ENCODE measurements at places on chromosomes 6 and 20.

- DNase-seq, result no peak
Measured at GRCh38 chr6:80003826-80004172, 650 bp upstream of the TTK start.

GRCh38 chr6:75428204-75428603 is 65.4 kb downstream of the FILIP1 start:
- no peak for DNase-seq

DNA sequence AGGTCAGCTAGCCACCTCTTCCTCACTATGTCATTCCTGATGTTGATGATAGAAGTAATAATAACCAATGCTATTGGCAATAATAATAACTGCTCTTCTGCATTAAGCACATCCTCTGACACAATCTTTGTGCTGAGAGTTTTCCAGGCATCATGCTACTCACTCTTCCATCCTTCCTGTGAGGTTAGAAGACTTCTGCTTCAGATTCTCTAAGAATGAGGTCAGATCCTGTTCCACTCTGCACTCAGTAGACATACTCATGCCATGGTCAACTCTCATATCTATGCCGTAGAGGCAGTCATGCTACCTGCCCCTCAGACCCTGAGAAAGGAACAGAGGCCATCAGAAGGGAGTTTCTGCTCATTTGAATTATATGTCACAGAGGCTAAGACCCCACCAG is 98.1 kb upstream of the TOP1 start:
- no peak for DNase-seq

DNA sequence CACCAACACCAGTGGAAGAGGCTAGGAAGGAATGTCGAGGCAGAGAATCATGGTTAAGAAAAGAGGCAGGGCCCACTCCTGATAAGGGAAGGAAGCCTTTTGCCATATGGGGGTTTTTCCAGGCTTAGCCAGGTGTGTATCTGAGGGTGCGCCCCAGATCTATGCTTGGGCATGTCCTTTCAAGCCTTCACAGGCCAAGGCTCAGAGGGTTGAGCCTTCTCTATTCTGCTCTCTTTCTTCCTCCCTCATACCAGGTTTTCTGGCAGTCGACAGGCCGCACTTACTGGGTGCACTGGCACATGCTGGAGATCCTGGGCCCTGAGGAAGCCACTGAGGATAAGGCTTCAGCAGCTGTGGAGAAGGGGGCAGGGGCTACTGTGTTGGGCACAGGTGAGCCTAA is 4.7 kb downstream of the CUL9 start:
- DNase-seq, result no peak

DNA sequence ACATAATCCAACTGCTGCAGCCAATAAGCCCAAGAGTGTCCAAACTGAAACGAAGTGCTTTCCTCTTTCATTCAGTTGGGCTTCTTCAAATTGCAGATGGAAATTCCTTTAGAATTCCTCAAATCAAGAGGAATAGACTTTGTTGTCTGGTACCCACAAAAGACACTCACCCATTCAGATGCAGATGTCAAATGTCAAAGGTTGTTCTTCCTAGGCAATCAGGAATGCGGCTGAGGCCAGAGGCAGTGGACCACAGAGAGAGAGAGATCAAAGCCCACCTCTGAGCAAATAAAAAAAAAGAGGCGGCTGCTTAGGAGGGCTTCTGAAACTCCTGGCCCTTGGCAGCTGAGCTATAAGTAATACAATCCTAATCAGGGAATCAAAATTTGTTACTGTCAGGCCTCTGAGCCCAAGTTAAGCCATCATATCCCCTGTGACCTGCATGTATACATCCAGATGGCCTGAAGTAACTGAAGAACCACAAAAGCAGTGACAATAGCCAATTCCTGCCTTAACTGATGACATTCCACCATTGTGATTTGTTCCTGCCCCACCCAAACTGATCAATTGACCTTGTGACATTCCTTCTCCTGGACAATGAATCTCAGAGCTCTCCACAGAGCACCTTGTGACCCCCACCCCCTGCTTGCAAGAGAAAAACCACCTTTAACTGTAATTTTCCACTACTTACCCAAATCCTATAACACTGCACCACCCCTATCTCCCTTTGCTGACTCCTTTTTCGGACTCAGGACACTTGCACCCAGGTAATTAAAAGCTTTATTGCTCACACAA is 303.0 kb upstream of the GJE1 start:
- no peak for DNase-seq

DNA sequence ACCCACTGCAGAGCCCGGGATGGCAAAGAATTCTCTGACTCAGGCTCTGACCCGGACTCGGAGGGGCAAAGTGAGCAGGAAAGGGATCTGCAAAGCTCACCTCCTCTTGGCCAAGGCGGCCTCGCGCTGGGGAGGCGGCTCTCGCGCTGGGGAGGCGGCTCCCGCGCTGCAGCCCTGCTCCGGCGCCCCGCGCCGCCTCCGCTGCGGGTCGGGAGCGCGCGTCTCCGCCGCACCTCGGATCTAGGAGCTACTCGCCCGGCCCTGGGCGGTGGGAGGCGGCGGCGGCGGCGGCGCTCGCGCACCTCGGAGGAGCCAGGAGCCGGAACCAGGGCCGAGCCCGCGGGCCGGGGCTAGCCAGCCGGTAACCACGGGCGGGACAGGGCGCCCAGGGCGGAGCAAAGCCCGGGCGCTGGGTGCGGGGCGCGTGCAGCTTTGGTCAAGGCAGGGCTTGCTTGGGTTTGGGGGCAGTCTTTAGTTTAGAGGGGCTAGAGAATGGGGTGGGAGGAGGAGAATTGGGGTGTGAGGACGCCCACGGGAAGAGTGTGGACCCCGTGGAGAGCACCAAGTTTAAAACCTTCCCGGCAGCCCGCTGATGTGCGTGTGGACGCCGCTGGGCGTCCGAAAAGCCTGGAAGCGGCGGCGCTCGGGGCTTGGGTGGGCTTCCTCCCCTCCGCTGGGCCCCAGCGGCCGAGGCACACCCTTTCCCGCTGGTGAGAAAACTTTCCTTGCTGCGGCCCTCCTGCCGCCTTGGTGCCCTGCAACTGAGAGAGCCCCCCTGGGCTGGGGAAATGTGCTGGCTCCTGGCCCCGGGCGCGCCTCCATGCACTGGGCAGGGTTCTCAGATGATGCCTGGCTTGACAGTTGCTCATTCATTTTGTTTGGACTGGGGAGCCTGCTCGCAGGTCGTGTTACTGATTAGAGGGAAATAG is at the start of gene MRAP2:
MRAP2 (plus strand) TSS at position 250 of the 929 bp plus-strand sequence. CDS start 21,547 bp downstream, outside the sequence.
- DNase-seq, result peak; percentile 18

DNA sequence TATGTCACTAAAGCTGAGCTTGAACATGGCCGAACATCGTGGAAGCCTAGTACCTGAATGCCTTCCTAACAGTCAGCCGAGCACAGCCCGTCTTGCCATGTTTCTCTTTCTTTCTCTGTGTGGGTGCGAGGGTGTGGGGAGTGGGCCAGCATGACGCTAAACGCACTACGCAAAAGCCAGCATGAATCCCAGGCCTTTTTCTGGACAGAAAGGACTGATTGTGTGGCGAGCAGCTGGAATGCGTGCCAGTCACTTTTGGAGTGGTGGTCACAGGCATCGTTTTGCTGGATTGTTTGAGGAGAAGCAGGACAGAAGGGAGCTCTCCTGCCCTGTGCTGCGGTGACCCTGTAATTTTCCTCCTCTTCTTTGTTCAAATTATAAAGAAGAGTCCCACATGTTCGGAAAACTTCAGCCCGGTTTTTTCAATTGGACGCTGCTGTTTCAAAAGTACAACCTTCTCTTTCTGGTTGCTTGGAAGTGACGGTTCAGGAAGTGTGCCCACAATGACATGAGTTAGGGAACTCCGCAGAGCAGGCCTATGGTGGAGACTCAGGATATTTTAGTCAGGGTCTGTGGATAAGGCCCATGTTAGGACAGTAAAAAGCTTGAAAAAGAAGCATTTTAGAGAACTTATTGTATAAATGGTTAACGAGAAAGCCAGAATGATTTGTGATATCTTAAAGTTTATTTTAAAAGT is 54.3 kb downstream of the PDE7B start:
- DNase-seq, result no peak

DNA sequence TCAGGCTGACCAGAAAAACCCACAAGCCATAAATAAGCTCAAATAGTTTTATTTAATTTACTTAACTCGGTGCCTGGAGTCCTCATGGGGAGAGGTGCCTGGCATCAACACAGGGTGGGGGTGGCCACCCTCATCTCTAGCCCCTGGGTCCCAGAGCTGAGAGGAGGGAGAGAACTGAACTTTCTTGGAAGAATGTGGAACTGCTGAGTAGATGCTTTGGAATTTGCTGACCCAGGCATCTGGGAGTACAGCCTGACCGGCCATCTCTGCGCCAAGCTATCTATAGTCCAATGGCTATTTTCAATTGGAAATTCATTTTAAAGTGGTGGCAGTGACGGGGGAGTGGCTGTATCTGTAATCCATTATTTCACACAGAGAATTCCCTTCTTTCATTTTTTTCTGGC is 104.8 kb downstream of the CDH26 start:
- DNase-seq, result no peak

DNA sequence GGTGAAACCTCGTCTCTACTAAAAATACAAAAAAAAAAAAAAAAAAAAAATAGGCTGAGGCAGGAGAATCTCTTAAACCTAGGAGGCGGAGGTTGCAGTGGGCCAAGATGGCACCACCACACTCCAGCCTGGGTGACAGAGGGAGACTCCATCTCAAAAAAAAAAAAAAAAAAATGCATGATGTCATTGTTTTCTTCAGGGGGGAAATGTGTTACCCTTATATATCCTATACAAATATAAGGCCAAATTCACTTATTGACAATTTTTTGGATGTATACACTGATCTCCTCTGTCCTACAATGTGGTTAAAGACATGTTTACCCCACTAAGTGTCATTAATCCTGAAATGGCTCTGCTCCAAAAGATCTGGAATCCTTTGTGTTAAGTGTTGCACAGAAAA is 73.1 kb downstream of the TPBG start:
- DNase-seq, result no peak

- no peak for DNase-seq
Measured at GRCh38 chr6:25253351-25253750, 25.8 kb upstream of the CARMIL1 start.

DNA sequence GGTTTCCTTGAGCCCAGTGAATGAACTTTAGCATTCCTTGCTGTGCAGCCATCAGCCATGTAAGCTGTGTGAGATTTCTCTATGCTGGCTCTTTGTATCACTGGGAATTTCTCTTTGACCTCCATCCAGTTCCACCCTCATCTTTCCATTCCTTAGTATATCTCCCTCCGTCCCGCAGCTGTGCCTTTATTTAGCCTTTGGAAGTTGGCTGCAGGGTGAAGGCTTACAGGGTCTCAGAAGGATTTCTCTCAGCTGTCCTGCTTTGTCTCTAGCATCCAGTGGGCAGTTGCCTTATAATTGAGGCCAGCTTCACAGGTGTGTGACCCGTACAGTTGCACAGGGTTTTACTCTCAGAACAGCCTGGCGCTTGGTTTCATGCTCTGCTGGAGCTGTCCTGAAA is 144.3 kb downstream of the PXDC1 start:
- DNase-seq, result no peak

DNA sequence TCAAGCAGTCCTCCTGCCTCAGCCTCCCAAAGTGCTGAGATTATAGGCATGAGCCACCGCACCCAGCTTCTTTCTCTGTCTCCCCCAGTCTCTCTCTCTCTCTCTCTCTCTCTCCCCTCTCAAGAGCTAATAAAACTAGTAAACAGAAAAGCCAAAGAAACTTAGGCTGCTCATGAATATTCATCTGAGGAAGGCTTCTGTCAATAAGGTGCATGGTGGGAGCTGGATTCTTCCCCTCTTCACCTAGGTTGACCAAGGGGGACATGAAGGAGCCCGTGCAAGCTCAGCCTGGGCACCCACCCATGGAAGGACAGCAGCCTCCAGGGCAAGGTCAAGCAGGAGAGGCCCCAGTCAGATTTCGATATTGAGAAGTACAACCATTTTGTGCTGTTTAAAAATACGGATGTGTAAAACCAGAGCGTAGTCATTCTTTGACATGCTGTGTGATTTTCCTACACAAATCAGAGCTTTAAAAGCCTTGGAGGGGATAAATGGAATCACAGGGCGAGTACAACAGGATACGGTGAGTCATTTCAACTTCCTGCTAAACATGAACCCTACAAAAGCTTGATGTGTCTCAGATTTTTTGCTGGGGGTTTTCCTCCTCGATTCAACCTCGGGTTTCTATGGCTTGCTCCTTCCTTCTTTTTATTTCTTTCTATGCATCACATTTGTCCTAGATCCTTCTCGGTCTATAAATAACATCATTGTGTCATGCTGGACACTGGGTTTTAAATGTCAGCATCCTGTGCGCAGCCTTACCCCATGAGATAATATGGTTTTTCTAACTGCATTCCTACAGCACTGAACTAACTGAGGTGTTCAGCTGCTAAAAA is 368.9 kb upstream of the JARID2 start:
- DNase-seq, result no peak

DNA sequence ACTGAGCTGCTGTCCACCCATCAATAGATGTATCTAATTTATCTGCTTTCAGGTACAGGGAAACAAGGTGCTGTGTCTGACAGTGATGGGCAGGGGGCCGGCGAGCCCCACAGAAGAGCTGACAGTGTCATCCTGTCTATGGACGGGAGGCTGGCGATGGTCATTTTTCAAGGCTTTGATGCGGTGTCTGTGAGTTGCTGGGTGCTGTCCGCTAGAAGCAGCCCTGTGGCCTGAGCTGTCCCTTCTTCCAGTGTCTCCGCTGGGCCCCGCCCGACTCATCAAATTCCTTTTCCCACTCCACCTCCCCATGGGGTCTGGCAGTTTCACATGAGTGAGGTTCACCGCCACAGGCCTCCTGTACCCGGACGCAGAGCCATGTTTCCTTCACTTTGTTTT is 161.4 kb upstream of the PMEPA1 start:
- no peak for DNase-seq

DNA sequence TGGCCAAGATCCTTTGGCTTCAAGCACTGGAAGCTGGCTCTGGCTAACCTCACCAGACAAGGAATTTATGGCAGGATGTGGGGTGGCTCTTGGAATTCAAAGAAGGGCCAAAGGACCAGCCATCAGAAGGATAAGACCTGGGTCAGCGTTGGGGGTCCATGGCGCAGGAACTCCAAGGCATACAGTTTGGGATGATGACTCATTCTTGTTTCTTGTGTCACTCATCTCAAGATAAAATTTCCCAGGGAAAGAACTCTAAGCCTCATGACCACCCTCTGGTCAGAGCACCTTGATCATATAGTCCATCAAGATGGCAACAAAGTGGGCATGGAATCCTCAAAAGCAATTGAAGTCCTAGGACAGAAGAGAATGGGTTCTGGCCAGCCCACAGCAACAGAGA is 4.8 kb downstream of the ZBTB9 start:
- no peak for DNase-seq

DNA sequence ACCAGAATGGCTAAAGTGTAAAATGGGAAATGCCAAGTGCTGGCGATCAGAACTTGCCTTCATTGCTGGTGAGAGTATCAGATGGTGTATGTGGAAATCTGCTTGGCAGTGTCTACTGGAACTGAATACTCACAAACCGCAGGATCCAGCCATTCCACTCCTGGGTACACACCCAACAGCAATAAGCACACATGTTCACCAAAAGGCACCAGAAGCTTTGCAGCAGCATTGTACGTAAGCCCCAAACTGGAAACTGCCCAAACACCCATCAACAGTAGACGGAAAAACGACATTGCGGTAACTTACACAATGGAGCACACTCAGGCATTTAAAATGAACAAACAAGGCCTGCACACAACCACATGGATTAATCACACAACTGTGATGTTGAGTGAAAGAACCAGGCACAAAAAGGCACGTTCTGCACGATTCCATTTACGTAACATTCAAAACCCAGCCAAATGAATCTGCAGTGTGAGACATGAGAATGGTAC is 37.3 kb upstream of the BPIFA2 start:
- DNase-seq, result no peak

All from left ventricle myocardium inferior (tissue), 1 donor.